ENCODE measurements at places on chromosomes 6 and 20. TPM values are rescaled to one million over a fixed set of nuclear protein-coding genes. Genes with fewer than 3 reads are reported as not detected.

The RWDD1 gene
- 60.3 TPM for total RNA-seq

DNA sequence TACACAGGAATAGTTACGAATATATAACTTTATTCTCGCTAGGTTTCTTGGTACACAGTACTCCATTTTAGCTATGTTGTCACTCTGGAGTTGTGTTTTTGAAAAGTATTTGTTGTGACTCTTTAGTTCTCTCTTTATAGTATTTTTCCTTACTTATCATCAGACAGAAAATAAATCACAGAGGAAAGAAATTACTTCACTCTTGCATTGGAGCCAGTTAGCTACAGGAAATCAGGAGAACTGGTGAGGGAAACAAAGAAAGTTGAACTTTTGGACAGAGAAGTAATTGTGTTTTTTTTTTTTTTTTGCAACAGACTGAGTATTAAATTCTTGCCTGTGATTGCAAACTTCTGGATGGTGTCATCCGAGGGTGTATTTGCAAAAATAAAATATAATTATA lies 33.9 kb downstream of the DSE start:
- DNase-seq, result no peak

DNA sequence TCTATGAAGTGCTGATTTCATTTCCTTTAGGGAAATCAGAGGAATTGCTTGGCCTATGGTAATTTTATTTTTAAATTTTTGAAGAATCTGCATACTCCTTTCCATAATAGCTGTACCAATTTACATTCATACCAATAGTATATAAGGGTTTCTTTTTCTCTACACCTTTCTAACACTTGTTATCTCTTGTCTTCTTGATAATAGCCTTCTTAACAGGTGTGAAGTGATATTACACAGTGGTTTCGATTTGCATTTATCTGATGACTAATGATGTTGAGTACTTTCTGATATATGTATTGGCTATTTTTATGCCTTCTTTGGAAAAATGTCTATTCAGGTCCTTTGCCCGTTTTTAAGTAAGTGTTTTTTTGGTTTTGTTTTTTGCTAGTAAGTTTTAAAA lies 40.8 kb downstream of the SMAP1 start:
- no peak for DNase-seq

DNA sequence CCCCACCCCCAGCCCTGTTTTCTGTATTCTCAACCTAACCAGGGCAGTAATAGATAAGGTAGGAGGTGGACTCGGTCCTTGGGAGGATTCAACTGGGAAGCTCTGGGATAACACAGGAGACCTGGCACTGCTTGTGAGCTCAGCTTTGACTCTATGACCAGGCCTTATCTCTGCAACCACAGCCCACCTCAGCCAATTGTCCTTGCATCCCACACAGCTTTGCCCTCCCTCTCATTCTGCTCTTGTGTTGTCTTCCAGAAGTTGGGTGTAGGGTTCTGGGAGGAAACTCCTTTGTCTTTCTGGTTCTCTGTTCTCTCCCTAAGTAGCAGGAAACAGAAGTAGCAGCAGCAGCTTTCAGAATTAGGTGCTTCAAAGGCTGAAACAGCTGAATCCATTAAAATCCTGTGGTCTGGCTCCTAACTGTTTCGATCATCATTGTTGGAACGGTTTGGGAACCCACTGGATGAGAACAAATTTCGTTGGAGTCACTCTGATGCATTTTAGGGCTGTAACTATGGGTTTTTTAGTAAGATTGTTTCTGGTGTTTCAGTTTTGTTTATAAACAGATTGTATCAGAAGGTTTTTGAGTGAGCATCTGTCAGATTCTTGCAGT lies 32.4 kb upstream of the SNX9 start:
- no peak for DNase-seq

- DNase-seq, result no peak
These were observed 150.6 kb downstream of the GJA10 start for GRCh38 chr6:90044833-90045381.

DNA sequence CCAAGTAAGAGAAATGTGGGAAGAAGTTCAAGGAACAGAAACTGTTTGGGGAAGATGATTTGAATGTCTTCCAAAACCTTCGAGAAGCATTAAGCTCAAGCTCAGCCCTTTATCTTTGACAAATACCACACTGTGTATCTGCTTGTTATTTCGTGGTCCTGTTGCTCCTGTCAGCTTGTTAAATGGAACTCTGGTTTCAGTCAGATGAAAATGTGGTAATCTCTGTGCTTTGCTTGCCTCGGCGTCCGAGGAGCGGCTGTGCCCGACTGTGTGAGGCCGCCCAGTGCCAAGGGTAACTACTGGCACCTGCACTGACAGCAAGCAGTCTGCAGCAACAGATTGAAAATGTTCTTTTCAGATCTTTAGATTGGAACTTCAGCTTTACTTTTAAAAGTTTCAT lies 577.9 kb upstream of the FLRT3 start:
- DNase-seq, result no peak

Measured in CD4-positive, alpha-beta T cell (primary cell).